CD14-positive monocyte (primary cell): ENCODE measurements at places on chromosomes 4 and X.

GRCh38 chr4:122100508-122100907, 51.6 kb upstream of the BLTP1 start:
- no peak for DNase-seq

DNA sequence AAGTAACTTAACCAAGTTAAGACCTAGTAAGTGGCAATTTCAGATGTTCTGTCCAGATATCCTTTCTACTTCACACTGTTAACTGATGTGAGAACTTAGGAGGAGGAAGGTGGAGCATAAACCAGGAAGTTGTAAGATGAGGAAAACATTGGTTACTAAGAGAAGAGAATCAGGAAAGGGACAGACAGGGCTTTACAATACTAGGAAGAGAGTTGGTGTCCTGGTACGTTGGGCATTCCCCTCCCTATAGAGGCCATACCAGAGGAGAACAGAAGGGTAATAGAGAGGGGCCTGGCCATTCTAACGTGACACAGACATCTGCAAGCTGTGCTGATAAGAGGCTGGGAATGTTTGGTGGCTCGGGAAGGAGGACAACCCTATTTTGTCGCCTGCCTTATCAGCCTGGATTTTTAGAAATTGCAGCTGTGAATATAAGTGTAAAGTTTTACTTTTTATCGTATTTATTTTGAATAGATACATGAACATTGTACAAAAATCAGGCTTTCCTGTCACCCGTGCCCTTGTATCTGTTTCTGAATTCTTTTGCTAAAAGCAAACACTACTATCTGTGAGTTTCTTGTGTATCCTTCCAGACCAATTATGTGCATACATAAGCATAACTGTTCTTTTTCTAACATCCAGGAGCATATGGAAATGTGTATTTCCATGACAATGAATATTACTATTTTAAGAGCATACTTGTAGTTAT, 53.5 kb upstream of the HPRT1 start:
- DNase-seq, result no peak

- no peak for DNase-seq
Observed at GRCh38 chrX:111490688-111491087, 20.8 kb upstream of the SERTM2 start.

- DNase-seq, result no peak
Observed at GRCh38 chr4:39655876-39656275, 17.2 kb upstream of the SMIM14 start.

GRCh38 chr4:123430031-123430430, 33.4 kb downstream of the SPRY1 start:
- DNase-seq, result no peak

DNA sequence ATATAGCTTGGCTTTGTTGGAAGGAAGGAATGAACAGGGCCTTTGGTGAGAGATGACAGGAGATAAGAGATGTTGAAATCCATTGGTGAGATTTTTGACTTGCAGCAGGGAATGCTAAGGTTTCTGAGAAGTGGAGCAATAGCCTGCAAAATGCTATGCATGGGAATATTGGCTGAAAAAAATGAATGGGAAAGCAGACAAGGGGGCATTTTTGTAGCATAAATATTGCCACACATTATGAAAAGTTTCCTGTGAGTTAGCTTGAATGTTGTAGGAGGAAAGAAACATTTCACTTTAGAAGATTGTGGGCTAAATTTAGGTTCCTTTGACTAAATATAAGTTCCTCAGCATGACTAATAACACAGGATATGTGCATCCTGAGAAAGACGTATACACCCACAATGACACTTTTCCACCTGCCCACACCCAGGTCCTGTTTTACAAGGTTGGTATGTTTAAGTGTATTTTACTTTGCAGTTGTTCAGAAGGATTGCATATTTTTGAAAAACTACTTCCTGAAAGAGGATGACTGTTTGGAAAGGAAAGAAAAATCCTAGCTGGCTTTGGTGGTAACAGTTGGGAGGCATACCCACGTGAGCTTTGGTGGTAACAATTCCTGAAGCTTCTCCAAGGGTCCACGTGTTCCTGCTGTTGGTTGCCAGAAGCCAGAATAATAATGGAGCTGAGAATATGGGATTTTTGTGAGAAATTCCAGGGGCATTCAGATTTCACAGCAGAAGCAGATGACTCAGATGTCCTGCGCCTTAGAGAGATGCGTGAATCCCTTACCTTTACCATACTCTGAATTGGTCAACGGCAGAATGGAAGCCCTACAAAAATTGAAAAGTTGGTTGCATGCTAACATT, 28.5 kb downstream of the PHEX start:
- peak; percentile 7 for DNase-seq

DNA sequence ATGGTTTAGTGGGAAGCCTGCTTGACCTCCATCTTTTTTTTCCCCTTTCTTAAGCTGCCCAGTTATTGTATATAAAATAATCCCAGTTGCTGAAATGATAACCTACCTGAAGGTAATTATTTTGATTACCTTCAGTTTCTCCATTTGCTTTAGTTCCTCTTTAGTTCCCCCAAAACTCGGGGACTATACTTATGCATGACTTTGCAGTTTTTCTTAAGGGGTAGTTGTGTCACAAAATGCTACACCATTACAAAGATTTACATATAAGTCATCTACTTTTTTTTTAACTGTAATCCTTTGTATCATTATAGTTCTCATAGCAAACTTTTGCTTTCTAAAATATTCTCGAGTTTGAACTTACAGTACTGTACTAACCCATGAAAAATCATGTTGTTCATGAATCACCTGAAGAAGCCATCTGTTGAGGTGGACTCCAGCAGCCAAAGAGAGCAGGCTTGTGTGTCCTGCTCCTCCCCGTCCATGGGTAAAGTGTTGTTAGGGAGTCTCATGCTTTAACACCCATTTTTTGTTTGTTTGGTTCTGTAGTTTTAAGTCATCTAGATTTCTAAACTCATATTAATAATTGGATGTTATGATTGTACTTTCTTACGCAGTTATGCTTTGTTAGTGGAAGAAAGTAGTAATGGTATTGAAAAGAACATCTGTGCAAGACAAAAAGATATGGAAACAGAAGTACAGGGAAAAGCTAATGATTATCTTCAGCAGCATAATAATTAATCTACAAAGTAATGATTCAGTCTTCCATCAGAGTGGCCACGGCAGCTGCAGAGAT, 34.6 kb downstream of the HADH start:
- no peak for DNase-seq

DNA sequence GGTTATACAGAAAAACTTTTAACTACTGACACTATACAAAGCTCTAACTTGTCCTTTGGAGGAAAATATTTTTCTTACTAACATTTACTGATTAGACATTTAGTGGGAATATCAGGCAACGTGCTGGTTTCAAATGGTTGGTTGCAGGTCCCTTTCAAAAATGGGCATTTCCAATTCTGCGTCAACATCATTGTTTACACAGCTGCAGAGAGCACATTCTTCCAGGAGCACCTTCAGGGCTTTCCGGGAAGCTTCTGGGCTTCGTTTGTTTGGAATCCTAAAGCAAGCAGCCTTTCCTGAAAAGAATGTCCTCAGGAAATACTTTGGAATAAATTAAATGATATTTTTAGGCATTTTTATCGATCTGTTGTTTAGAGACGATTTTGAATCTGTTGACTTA, 289.7 kb downstream of the TRIML1 start:
- DNase-seq, result no peak

DNA sequence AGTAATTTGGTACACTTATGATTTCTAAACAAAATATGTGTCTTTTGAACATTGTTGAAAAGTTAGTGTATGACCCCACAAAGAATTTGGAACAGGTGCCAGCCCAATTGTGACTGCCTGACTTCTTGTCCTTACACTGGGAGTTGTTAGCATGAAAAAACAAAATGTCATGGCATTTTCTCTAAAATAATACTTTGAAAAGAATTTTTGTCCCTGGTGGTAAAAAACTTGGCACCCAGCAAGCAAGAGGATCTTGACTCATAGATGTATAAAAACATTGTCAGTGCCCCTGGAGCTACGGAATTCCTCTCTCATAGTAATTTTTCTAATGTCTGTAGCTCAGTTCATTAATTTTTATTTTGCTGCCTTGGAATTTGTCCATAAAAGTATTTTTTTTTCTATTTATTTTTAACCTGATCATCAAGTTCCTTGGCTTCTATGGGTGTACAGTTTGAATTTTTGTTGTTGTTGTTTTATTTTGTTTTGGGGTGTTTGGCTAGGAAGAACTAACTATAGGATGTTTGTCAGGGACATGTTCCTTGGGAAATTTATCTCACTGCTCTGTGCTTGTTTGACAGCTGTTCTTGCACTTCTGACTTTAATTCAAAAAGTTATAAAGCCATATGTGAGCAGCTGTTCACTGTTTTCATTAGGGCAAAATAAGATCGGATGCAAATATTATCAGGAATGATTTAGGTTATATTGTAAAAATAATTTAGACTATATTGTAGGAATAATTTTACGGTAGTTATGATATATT, 95.4 kb upstream of the NUDT6 start:
- DNase-seq, result no peak

GRCh38 chr4:188596021-188596420, 456.8 kb downstream of the TRIML1 start:
- DNase-seq, result no peak

DNA sequence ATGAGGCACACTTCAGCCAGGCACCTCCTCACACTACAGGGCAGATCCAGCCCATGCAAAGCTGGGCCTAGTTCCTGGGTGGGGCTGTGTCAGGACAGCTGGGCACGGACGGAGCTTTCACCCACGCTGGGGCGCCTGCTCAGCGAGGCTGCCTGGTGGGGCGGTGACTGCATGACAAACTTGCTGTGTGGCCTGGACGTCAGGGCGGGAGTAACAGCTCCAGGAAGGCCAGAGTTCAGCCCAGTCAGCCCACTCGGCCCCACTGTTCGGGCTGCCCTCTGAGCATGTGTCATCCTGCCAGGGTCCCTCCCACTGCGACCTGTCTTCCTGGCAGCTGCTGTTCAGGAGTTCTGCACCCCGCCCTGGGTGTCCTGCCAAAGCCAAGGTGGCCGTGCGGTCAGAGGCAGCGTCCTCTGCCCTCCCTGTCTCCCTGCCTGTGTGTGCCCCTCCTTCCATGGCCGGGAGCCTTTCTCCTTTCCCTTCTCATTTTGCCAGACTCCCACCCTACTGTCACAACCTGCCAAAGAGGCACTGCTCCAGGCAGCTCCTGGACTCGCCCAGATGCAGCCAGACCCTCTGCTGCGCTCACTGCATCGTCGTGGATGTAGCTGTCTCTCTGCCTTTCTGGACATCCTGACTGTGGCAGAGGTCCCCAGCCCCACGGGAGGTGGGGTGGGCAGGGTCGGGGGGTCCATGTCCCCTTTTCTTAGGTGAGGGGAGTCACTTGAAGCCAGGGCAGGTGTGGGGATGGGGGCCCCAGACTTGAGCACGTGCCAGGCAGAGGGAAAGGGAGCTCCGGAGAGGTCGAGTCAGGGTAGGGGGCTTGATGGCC, 33.0 kb upstream of the KIAA0232 start:
- no peak for DNase-seq

DNA sequence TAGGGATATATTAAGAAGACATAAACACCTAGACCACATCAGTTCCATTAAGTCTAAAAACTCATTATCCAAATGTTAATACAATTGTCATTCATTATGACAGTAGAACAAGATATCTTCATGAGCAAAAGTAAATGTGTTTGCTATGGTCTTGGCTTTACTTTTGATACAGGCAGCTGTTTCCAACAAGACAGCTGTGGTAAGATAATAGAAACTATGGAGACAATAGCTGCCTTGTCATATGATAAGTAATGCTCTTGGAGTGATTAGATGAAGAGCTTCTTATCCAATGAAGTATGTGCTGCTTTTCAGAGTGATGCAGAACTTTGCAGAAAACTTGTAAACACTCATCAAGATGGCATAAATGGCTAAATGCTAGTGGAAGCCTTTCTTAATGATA, 1066.0 kb downstream of the FSTL5 start:
- DNase-seq, result no peak

DNA sequence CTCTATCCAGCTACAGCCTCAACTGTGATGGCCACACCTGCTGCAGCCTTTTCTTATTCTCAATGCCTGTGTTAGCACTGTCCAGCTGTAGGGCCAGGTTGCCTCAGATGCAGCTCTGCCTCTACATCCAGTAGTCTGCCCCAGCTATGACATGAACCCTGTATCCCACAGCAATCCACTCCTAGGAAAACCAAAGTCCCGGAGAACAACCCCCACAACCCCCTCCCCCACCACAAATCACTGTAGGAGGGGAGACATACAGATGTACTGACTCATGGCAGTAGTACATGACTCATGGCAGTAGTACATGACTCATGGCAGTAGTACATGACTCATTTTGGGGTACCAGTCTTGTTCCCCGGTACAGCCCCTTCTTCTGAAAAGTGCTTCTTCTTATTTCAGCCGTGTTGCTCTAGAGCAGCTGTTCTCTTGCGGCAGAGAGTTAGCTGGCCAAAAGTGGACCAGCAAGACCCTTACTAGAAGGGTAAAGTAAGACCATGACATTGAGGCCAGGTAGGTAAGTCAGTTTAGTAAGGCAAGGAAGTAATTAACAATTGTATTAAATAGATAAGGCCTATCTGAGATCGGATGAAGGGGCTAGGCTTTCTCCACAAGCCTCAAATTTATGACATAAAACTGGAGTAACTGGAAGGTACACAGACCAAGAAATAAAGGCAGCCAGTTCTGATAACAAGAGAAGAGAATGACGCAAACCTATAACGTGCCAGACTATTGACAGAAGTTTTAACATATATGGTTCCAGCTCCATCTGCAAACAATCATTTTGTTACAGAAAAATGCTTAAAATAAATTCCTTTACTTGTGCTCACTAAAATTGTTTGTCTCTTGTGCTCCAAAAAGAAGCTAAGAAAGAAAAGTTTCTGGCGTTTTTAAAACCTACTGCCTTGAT, 221.4 kb downstream of the TACR3 start:
- no peak for DNase-seq

DNA sequence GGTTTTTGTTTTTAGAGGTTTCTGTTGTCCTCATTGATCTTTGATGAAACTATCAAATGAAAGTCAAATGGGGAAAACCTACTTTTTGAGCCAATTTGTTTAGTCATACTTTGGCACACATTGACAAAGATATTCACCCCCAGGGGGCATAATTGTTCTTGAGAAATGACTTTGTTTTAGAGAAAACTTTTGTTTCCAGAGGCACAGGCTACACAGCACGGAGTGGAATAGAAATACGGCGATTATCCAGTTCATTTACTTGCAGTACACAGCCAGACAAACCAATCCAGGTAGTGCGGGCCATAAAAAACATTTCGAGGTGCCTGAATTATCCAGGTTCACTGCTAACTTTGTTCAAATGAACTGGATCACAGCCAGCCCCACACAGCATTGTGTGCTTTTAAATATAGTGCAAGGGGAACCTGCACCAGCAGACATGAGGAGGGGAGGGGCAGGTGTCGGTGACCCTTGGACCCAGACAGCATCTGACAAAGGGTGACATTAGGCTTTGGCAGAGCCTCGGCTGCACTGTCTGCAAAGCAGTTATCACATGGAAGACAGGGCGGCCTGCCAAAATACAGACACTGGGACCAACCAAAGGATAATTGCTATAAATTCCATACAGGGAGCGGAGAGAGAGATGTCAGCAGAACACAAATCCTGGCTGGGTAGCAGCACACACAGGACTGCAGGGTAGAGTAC, 179.6 kb upstream of the NOCT start:
- DNase-seq, result no peak

- no peak for DNase-seq
Observed at GRCh38 chr4:42881253-42881652, 11.3 kb upstream of the GRXCR1 start.
